Amniotic stem cell (primary cell): ENCODE measurements at places on chromosomes 12 and 14.
A peak's percentile ranks its signal among the peaks of the same experiment; 100 is the strongest.

- DNase-seq = no peak
These were observed 2.4 kb downstream of the NR4A1 start for GRCh38 chr12:52053536-52054209.

DNA sequence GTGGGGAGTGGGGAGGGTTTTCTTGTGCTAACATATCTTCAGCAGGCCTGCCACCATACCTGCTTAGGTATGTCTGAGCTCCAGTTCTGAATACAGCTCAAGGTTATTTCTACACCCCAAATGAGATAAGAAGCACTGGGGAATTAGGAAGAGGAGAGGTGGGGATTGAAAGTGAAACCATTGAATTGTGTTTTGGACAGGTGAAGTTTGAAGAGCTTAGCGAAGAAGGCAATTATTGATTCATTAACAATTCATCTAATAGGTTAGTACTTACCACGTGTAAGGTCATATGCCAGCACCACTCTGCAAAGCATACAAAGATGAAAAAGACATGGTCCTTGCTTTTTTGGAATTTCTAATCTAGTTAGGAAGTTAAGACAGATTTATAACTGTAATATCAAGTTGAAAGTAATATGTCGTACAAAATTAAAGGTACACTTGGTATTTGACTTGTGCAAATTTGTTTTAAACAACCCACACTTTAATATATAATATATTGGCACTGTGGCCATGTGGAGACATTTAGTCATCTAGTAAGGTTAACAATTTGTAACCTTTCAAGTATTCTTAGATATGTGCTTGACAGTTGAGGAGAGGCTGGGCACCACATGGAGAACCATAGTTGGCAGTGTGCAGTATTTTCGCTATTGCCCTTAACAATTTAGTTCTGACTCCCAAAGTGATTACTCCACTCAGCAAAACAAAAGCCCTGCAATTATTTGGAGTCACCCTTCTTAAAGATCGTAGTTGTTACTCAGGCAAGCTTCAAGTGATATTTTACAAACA lies 3.6 kb downstream of the SMCO3 start:
- DNase-seq = no peak

- DNase-seq = no peak
These were observed 21.6 kb upstream of the CAMKK2 start for GRCh38 chr12:121318121-121318520.

DNA sequence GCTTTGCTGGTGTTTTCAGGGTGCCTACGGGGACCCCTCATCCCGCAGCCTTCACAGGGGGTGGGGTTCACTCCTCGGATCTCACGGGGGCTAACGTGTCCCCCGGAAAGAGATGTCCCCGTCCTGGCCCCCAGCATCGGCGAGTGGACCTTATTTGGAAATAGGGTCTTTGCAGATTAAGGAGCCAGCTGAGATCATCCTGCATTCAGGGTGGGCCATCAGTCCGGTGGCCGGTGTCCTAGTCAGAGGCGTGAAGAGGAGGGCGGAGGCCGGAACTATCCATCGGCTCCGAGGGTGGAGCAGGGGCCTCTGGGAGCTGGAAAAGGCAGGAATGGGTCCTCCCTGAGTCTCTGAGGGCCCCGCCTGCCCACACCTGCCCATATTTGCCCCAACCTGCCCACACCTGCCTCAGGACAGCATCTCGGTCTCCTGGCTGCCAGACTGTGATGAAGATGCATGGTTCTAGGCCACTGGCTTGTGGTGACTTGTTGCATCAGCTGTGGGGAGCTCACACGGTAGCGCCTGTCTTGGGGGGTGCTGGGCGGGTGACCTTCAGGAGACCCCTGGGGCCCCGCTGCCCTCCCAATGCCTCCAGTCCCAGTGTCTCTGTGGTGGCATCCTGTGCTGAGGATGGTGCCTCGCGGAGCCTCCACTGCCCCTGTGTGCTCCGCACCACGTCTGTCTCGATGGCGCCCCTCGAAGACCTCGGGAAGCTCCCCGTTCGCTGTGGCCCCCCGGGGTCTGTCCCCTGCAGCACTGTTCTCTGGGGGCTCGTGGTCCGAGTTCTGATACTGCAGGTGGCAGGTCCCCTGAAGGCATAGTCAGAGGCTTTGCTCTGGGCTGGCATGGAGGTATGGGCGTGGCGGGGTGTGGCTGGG lies 14.7 kb downstream of the NOC4L start:
- no peak for DNase-seq

DNA sequence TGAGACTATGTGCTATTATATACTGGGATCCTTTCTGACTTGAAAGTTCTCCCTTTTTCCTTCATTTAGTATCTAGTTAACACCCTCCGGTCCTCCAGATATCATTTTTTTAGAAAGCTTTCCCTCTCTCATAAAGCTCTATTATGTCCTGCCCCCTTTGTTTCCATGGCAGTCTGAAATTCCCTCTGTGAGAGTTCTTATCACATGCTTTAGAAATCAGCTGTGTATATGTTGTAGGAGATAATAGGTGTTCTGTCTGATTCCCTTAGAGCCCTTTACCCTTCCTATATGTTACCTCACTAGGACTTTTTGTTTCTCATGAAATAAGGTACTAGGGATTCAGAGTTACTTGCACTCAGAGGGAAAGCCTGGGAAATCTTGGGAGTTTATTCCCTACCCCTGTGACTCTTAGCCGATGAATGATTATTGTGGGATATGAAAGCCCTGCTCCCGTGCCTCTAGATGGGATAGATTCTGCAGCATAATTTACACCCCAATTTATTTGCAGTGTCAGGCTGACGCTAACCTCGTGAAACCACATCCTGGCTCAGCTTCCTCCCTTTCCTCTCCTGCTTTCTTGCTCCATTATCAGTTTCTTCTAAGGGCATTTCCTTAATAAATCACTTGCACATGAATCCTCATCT lies 448.4 kb downstream of the MDGA2 start:
- DNase-seq = no peak

GRCh38 chr12:93316623-93316971 lies 61.1 kb upstream of the NUDT4 start:
- DNase-seq = no peak

- peak; percentile 43 for DNase-seq
These were observed 1.8 kb downstream of the GALNT9 start for GRCh38 chr12:132327336-132328171.

DNA sequence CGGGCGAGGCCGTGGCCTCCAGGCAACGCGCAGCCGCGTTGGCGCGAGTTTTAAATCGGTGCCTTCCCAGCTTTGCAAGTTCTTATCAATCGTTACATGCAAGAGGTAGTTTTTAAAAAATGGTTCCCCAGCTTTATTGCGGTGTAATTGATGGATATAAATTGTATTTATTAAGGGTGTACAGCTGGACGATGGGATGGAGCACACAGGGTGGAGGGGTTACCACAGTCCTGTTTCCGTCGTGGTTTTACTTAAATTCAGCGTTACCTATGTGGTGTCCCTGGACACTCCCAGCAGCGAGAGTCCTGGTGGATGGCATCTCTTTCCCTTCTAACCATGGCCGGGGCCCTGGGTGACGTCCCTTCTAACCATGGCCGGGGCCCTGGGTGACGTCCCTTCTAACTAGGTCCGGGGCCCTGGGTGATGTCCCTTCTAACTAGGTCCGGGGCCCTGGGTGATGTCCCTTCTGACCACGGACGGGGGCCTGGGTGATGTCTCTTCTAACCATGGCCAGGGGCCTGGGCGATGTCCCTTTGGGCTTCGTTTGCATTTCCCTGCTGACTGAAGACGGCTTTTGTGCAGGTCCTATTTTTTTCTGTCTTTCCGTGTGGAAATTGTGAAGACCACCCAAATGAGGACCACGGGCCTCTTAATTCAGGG lies 97.9 kb downstream of the TNFAIP2 start:
- no peak for DNase-seq

DNA sequence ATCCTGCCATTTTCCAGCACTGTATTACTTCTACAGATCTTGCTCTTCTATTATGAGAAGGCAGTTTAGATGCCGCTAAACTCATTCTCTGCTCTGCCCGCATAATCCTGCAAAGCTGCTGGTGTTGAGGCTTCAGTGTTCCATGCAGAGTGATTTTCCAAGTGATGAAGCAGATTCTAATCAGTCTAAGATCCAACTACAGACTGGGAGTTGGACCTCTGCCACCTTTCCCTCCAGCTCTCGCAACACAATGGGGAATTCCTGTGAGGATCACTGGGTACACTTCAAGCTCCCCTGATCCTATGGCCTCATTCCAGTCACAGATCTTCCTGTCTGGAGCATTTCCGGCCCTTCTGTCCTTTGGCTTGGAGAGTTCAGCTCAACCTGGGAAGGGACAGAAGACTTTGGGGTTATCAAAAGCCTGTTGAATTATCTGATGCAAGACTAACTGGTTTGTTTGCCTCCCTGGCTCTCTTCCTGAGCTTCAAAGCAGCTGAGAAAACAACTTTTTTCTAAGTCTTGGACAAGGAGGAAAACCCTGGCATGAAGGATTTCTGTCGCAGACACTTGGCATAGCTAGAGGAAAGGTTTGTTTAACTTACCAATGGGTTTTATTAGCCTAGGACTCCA lies 333.9 kb downstream of the ZFP36L1 start:
- DNase-seq = no peak

GRCh38 chr12:17411662-17412061 lies 678.3 kb downstream of the RERGL start:
- no peak for DNase-seq

DNA sequence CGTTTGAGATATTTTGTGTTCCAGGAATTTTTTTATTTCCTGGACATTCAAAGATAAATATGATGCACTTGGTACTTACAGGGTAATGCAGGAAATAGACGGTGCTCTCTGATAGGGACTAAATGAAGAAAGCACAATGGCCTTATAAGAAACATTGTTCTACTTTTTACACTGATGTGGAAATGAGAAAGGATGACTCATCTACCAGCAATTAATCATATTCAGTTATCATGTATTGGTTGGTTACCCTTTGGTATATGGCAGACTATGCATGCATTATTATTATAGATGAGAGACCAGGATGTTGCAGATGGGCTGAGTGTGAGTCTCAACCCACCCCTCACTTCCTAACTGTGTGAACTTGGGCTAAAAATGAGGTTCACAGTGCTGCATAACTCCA lies 222.2 kb downstream of the FLRT2 start:
- no peak for DNase-seq
